ENCODE measurements at places on chromosomes 2 and 18.

GRCh38 chr2:14358339-14358738 lies 274.2 kb upstream of the LRATD1 start:
- H3K4me3 ChIP-seq: no peak overlapping the region
- H3K27ac ChIP-seq: no peak overlapping the region
- no peaks in the 10 kb centered on the region for H3K4me1 ChIP-seq
- H3K36me3 ChIP-seq: no peaks in the 10 kb centered on the region
- no peak for DNase-seq
- H3K27me3 ChIP-seq: no peaks in the 10 kb centered on the region

DNA sequence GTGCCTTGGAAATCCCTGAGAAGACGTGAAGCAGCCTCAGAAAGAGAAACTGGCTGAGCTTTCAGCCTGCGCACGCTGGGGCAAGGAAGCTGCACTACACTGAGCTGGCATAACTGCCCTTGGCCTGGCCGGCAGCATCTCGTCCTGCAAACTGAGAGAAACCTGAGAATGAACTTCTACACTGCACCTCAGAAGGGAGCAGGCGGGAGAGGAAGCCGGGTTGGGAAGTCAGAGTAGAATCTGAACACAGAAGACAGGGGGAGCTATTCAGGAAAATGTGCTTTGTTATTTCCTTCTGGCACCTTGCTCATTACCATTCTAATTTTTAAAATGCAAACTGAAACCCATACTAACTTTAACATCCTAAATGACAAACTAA lies 70.9 kb downstream of the ZEB2 start:
- H3K4me3 ChIP-seq: peak overlapping the region; percentile 38
- peak overlapping the region; percentile 46 for H3K27ac ChIP-seq
- H3K4me1 ChIP-seq: peaks cover 18% of the 10 kb centered on the region
- DNase-seq: peak; percentile 73

GRCh38 chr18:1103537-1103936 lies 198.9 kb downstream of the ADCYAP1 start:
- DNase-seq: no peak
- no peaks in the 10 kb centered on the region for H3K27me3 ChIP-seq
- no peak overlapping the region for H3K27ac ChIP-seq
- H3K4me3 ChIP-seq: no peak overlapping the region
- no peaks in the 10 kb centered on the region for H3K4me1 ChIP-seq
- no peaks in the 10 kb centered on the region for H3K36me3 ChIP-seq

GRCh38 chr2:101340141-101340551 lies 31.6 kb upstream of the RNF149 start:
- no peaks in the 10 kb centered on the region for H3K27me3 ChIP-seq
- no peak overlapping the region for H3K27ac ChIP-seq
- H3K4me3 ChIP-seq: no peak overlapping the region
- H3K36me3 ChIP-seq: no peaks in the 10 kb centered on the region
- H3K4me1 ChIP-seq: no peaks in the 10 kb centered on the region

GRCh38 chr2:66461664-66462500 lies 27.0 kb downstream of the MEIS1 start:
- H3K36me3 ChIP-seq: no peaks in the 10 kb centered on the region
- no peak overlapping the region for H3K4me3 ChIP-seq
- H3K27me3 ChIP-seq: no peaks in the 10 kb centered on the region
- no peaks in the 10 kb centered on the region for H3K4me1 ChIP-seq
